ENCODE measurements at places on chromosomes 6 and 20. TPM values are rescaled to one million over a fixed set of nuclear protein-coding genes. Genes with fewer than 3 reads are reported as not detected.

Gene DOK5
- total RNA-seq: 85.6 TPM

Gene XKR7
- not detected for total RNA-seq

Gene COL9A1
- total RNA-seq: not detected

DNA sequence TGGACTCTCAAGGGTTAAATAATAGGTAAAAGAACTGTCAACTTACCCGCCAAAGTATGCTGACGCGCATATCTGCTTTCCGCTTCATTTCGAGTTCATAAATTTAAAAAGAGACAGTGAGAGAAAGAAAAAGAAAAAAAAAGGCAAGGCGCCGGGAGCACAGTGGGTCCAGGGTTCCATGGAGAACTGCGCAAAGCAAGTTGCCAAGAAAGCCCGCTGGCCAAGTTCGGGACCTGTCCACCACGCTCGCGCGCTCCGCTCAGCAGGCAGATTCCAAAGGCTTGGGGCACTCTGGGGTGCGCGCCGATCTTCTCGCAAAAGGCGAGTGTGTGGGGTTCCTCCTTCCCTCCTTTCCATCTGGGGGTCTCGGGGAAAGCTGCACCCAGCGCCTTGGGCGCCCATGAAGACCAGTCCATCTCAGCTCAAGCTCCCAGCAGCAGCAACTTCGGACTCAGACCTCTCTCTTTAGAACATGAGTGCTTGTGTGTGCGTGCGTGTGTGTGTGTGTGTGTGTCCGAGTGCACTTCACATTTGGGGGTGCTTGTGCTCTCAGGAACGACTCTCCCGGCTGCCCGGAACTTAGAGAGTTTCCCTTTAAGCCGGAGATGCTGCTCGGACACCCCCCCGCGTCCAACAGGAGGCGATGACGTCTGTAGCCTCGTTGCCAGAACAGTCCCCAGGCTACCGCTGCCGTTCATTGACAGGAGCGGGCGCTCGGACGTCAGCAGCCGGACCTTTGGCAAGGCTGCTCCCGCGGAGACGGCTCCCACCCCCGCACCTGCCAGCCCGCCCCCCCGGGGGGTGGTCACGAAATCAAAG lies 180.0 kb downstream of the TBXT start:
- DNase-seq: peak; percentile 88

GRCh38 chr6:26032340-26033084 lies 54.7 kb upstream of the HFE start:
- peak; percentile 74 for DNase-seq

GRCh38 chr6:140130074-140130473 lies 755.6 kb upstream of the CITED2 start:
- no peak for DNase-seq

- no peak for DNase-seq
Observed at GRCh38 chr6:108476847-108477430, 83.8 kb upstream of the FOXO3 start.

Measured in fibroblast of the aortic adventitia (primary cell).